ENCODE measurements at places on chromosomes 11 and 22. TPM values are rescaled to one million over a fixed set of nuclear protein-coding genes. Genes with fewer than 3 reads are reported as not detected.

DNA sequence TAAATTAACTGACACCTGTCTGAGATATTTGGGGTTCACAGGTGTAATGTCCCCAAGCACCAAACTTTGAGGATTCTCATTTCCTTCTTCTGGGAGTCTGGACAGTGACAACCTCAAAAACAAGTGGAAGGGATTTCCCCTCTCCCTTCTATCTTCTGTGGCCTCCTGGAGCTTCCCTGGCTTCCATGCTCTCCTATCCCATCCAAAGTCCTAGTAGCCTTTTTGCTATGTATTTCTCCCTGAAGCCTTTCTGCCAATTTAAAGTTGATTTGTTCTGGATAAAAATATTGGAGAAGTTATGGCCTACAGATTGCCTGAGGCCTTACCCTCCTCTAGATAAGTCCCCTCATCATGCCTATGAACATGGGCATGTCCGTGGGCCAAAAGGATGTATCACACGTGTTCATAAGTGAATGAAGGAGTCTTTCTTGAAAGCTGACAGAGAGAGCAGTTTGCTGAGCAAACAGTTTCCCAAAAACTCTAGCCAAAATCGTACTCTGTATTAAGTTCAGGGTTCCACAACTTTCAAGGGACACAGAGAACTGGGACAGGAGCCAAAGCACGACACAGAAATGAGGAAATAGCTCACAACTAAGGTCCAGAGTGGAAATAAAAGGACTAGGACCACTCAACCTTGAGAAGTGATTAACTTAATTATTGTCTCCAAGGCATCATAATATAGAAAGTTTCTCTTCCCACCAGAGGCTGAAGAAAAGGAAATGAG, 6.7 kb downstream of the HEPACAM start:
- no peak for DNase-seq

DNA sequence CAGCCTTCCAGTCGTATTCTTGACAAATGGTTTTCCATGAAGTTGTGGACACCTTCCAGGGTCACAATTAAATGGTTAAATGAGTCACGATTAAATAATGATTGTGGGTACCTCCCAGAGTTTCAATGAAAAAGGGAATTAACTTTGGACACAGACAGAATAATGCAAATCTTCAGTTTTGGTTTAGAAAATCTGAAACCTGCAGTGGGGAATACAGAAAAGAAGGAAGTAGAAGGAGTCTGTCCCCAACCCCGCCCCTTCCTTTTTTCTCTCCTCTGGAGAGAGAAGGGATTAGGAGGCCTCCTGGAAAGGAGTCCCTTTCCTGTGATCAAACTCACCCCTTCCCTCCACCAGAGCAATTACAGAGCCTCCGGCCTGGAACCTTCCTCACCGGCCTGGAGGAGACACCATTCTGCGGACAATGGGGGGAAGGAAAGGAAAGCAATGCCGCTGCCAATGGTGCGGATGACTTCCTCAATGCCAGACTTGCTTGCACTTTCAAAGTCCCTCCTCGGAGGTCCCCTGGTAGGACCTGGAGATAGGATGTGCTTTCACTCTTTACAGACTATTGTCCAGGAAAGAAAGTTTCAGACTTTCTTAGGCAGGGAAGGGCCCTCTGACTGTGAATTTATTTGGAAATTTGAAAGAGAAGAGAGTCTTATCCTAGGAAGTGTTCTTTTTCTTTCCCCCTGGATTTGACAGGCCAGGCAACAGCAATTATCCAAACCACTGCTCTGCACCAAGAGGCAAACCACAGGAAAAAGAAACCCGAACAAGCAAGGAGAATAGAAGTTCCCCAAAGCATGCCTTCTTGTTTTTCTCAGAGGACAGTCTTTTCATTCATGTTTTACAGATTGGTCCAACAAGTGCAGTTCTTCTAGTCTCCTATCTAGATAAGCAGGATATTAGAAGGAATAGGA, 86.8 kb downstream of the PTPRJ start:
- DNase-seq: no peak

DNA sequence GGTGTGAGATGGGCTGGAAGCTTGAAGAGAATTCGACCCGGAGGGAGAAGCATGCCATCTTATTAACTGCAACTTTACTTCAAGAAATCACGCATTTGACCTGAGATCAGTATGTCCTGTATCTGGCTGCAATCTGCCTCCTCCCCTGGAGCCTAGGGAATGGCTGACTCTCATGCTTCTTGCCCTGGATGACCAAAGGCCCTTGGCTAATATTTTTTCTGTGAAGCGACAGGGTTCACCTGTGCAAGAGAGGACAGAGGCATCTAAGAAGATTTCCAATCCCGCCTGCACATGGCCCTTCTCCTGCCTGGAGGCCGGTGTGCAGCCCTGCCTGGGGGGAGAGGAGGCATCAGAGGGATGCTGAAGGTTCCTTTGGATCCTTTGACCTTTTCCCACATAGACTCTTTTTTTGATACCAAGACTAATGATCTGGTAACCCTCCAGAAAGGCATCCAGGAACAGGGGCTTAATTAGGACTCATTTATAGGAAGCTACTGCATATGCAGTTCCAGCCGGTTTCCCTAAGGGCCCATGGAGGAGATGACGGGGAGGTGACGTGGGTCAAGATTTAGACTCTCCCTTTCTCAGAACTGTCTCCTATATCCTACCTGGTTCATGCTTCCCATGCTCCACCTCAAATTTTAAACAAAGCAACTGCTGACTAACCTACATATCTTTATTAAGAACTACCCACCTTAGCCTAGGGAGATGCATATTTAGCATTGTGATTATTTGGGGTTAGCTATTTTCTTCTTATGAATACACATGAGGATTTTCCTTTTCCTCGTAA, 50.8 kb downstream of the NTM start:
- DNase-seq: no peak

- no peak for DNase-seq
These were observed 3.4 kb downstream of the TSKU start for GRCh38 chr11:76786441-76787014.

DRD4 gene
- 0.73 TPM for total RNA-seq

- no peak for DNase-seq
These were observed 17.5 kb downstream of the ADORA2A start for GRCh38 chr22:24444729-24445466.

GRCh38 chr22:37488337-37489135, 2.4 kb upstream of the MFNG start:
- DNase-seq: no peak

DNA sequence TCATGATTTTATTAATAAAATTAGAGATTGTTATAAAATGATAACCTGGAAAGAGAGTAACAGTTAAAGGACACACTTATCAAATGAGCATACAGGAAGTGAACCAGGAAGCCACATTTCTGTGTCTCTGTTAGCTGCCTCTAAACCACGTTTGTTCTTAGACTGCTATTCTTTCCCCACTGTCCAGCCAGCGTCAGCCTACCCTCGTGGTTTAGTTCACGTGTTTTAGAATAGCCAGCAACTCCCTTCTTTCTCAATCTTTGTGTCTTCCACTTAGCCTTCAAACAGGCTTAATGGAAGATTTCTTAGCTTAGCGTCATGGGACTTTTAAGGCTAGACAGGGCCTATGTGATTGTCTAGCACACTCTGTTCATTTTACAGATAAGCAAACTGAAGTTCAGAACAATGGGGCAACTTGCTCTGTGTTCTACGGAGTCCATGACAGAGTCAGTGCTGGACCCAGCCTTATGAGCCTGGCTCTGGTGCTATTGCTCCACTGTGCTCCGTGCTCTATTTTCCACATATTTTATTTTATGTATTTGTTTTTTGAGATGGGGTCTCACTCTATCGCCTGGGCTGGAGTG, 27.2 kb downstream of the GRAMD1B start:
- no peak for DNase-seq

GRCh38 chr11:5200582-5200981, at the start of gene OR51V1:
TSS of gene OR51V1 (minus strand) at chr11:5200682. CDS start at chr11:5200682, 0 bp downstream.
- DNase-seq: no peak

- DNase-seq: no peak
These were observed 136.1 kb downstream of the DCDC1 start for GRCh38 chr11:31233425-31233824.

IGLL1 gene
- not detected for total RNA-seq

GRCh38 chr11:24653901-24654300, 157.0 kb downstream of the LUZP2 start:
- no peak for DNase-seq

NLRP14 gene
- total RNA-seq: not detected

DNA sequence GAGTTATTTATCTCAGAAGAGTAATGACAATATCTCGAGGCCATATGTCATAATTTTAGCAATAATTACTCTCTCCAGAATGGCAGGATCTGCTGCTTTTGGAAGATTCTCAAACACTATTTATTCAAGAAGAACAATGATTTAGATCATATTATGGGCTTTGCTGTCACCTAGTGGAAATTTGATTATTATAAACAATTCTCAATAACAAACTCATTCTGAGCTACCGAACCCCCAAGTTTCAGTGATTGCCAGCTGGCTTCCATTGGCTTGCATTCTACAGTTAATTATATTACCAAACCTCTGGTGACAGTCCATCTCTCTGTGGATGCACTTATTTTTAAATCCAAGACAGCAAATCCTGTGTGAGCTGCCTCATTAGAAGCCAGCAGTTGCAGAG, 27.9 kb upstream of the SLC36A4 start:
- no peak for DNase-seq

- no peak for DNase-seq
These were observed 11.9 kb upstream of the WT1 start for GRCh38 chr11:32447252-32447651.
